Posterior vena cava (tissue), 2 donors: ENCODE measurements at places on chromosomes 3 and 15. TPM values are rescaled to one million over a fixed set of nuclear protein-coding genes. Genes with fewer than 3 reads are reported as not detected.
A peak's percentile ranks its signal among the peaks of the same experiment; 100 is the strongest.

The PRR20G gene
- total RNA-seq, result not detected

The CHRM5 gene
- not detected for total RNA-seq

The AADAC gene
- total RNA-seq, result 0.14 TPM

The CERS3 gene
- total RNA-seq, result not detected

The CLRN1 gene
- not detected for total RNA-seq

The CASR gene
- not detected for total RNA-seq

The CCR3 gene
- not detected for total RNA-seq

The ACVR2B gene
- 2.8 TPM for total RNA-seq

The ALDH1A3 gene
- 26.6 TPM for total RNA-seq

The NPAP1 gene
- not detected for total RNA-seq

The TM4SF1 gene
- 106 TPM for total RNA-seq

The SKOR1 gene
- 0.76 TPM for total RNA-seq

DNA sequence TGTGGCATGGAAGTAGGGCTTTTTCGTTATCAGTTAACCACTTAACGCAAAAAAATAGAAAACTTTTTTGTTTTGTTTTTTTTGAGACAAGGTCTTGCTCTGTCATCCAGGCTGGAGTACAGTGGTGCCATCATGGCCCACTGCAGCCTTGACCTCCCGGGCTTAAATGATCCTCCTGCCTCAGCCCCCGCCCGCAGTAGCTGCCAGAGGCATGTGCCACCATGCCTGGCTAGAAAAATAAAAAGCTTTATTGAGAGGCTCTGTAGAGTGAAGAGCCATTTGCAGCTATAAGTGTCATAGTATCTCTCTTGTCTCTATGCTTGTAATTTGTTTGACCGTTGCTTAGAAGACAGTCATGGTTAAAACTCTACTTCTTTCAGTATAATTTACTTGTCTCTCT is 13.5 kb downstream of the PPP4R2 start:
- no peak for DNase-seq

- no peak for DNase-seq
Observed at GRCh38 chr3:170638988-170639387, 53.1 kb upstream of the SLC7A14 start.

DNA sequence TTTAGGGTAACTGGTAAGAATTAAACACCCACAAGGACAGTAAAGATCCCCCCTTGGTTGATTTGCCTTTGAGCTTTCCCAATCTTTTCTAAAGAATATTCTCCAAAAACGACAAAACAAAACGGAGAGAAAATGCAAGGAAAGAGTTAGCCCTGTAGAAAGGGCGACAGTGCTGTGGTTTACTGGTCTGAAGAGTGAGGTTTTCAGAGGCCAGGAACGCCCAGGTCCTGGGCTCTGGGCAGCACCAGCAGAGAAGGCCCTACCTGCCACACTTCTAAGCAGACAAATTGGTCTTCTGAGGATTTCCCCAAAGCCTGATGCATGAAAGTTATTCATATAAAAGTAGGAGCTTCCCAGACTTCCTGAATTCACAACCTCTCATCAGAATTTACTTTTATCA is 119.3 kb downstream of the KCNMB2 start:
- DNase-seq, result no peak

DNA sequence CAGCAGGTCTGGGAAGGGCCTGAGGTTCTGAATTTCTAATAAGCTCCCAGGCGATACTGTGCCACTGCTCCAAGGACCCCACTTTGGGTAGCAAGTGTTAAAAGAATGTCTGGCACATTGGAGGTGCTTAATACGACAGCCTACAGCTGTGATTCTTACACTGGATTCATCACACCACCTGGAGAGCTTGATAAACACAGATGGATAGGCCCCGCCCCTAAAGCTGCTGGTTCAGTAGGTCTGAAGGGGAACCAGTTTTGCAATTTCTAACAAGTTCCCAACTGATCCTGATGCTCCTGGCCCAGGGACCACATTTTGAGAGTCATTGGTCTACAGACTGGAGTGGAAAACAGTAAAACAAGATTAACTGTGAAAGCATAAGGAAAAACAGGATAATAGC is 124.8 kb upstream of the ST8SIA2 start:
- no peak for DNase-seq

DNA sequence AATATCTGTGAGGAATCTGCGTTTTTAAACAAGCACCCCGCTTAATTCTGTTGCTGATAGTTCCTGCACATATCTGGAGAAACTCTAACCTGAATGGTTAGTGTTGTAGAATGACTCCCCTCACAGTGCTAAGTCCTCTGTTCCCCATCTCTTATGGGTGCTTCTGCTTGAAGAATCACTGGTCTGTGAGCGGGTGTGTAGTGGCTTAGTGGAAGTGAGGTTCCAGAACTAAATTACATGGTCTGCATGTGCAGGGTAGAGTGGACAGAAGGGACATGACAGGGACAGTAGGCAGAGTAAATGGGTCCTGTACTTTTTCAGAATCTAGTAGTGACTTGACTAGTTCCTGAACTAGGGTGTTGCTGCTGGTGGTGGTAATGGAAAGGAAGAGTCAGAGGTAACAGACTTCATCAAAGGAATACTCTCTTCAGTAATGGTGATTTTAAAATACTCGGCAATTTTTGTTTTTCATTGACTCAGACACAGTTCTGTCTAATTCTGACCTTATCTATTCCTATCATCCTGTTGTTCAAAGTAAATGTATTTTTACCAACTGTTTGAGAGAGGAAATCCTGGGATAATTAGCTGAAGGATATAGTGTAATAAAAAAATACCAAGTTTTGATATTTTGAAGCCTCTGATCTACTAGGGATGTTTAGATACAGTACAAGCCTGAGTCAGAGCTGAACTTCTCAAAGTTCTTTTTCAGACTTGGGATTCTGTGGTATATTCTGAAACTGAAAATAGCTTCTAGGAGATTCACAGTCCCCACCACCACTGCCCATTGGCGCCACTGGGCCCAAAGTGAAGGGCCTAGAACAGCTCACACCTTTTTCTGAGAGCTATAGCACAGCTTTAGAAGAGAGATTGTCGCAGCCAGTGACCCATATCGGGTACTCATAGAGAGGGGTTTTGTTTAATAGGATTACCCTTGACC is 55.5 kb downstream of the FNDC3B start:
- DNase-seq, result no peak

GRCh38 chr15:44215594-44215993 is 20.5 kb upstream of the FRMD5 start:
- no peak for DNase-seq

DNA sequence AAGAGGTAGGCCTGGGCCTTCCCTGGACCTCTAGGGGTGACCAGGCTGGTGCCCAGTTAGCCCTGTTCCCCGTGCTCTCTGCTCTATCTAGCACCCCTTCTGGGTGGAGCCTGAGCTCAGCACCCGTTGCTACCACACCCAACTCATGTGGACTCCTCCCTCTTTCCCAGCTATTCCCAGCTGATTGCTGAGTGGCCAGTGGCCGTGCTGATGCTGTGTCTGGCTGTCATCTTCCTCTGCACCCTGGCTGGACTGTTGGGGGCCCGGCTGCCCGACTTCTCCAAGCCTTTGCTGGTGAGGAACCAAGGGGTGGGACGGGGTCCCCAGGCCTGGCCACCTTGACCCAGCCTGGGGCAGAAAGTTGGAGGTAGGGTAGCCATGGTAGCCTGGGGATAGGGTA is 6.2 kb downstream of the DISP2 start:
- DNase-seq, result no peak

GRCh38 chr15:32840507-32841245 is 122.9 kb downstream of the GREM1 start:
- DNase-seq, result no peak

DNA sequence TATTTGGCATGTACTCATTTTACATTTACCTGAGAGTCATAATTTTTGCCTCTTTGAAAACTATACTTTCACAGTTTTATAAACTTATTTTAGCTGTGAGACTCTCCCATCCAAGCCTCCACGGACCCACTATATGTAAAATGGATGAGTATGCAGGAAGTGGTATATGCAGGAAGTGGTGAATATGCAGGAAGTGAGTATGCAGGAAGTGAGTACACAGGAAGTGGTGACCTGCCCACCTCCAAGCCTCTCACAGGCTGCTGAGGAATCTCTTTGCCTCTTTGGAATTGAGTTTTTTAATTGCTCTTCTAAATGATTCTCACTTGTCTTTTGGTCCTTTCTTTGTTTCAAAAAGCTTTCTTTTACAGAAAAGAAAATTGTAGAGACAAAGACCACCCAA is 85.2 kb downstream of the KBTBD8 start:
- no peak for DNase-seq

GRCh38 chr15:42158941-42159340 is 2.5 kb upstream of the PLA2G4F start:
- DNase-seq, result no peak

DNA sequence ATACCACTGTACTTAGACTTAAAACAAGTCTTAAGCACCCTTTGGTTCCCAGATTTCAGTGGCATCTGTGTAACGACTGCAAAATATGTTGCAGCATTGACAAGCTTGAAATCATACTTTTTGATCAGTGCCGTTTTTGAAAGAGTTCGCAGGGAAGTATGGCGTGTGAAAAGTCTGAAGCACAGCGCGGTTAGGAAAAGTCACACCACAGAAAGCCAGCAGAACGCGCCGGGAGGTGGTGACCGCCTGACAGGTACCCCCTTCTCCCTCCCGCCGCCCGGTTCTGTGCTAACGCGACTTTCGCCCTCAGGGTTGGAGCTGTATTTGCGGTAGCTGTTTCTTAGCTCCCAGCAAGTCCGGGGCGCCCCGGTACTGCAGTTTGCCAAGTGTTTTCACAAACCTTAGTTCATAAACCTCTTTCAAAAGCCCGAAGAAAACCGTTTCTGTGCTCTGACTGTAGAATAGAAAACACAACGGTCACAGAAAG is 481 bp upstream of the CRYBG3 start:
- DNase-seq, result peak; percentile 83

DNA sequence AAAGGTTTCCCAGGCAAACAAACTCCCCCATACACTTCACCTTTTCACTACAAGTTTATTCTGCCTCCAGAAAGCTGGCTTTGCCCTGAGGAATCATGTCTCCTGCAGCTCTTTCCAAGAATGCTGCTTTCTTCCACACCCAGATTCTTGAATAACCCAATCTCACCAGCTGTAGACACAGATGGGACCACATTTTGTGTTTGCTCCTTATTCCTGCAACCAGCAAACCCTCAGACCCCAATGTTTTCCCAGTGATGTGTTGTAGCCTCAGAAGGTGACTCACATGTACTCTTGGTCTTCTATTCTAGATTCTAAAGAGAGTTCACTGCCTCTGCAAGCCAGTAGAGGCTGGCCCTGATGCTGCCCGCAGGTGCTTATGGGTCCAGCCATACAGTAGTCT is 23.6 kb upstream of the TRIM59 start:
- DNase-seq, result no peak

GRCh38 chr3:184884359-184885017 is 72.5 kb downstream of the VPS8 start:
- DNase-seq, result no peak

- peak; percentile 34 for DNase-seq
Observed at GRCh38 chr3:127394031-127394430, 106.2 kb upstream of the PRR20G start.

GRCh38 chr3:193650585-193650984 is 57.6 kb downstream of the OPA1 start:
- DNase-seq, result no peak

DNA sequence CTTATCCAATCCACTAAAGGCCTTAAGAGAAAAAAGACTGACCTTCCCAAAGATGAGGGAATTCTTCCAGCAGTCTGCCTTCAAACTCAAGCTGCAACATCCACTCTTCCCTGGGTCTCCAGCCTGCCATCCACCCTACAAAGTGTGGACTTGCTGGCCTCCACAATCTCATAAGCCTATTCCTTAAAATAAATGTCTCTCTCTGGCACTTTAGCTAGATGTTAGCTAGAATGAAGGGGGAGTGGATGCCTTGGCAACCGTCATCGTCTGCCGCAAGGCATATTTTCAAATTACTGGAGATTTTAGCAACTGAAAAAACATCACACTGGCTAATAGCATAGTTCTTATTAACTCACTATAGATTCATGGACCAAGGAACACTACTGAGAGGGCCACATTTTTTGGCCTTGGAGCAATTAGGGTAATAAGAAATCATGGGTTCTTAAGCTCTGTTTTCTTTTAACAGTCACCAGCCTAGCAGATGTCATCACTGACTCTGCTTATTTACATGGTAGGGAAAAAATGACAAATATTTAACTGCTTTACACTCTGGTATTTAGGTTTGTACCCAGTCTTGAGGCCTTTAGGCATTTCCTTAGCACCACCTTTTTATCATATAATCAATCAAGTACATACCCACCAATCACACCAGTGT is 245.3 kb downstream of the MYRIP start:
- DNase-seq, result no peak

DNA sequence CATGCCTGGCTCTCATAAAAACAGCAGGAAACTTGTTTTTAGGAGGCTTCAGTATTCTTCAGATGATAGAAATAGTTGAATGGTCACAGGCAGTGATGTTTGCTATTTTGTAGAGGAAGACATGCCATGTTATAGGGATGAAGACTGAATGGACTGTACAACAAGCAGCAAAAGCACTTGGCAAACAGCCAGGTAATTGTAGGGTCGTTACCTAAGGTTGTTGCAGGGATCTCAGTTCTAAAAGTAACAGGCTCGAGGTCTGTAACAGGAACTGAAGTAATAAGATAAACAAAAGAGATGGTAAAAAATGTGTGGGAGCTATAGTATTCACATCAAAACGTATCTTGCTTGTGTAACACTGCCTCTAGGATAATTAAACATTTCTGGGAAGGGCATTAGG is 116.3 kb downstream of the TFG start:
- DNase-seq, result no peak

DNA sequence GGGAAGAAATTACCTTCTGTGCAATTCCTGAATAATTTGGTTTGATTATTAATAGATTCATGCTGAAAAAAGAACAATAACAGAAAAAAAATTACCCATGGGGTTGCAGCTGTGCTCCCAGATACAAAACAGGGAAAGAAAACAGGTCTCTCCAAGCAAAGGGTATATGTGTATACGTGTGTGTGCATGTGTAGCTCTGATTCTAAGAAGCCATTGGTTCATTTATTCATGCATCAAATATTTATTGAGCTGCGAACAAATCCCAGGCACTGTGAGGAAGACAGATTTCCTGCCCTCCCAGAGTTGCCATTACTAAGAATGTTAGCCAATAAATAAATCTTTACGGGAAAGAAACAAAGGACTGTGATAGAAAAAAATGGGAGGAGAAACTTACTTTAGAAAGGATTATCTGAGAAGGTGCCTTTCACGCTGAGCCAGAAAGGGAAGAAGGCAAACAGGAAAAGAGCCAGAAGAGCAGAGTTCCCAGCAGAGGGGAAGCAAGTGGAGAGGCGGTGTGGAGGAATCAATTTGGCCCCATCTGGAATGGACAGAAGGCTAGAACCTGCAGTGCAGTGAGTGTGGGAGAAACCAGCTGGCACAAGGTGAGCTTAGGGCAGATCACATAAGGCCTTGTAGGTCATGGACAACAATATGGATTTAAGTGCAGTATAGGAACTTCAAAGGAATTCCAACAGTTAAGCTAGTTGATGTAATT is 20.7 kb downstream of the CHL1 start:
- no peak for DNase-seq

GRCh38 chr3:140510303-140510861 is 167.5 kb upstream of the TRIM42 start:
- DNase-seq, result no peak

DNA sequence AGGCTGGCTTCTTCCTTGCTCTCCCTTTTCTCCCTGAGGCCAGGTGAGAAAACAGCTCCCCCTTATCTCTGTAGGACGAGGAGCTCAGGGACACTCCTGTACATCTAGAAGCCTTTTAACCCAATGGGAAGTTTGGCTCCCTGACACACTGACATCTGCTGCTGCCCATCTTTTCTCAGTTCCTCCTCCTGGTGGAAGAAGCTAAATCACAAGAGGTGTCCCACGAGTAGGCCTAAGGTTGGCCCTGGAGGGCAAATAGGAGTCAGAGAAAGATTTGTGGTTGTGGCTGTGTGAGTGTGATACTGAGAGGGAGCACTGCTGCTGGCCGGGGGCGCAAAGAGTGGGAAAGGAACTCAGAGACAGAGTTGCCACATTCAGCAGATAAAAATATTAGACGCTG is 49.5 kb downstream of the ARHGAP31 start:
- DNase-seq, result no peak
